Left renal cortex interstitium (tissue), 4 donors: ENCODE measurements at places on chromosomes 11 and 22.

GRCh38 chr11:130381317-130381716 is 47.1 kb downstream of the ADAMTS8 start:
- no peak for DNase-seq

DNA sequence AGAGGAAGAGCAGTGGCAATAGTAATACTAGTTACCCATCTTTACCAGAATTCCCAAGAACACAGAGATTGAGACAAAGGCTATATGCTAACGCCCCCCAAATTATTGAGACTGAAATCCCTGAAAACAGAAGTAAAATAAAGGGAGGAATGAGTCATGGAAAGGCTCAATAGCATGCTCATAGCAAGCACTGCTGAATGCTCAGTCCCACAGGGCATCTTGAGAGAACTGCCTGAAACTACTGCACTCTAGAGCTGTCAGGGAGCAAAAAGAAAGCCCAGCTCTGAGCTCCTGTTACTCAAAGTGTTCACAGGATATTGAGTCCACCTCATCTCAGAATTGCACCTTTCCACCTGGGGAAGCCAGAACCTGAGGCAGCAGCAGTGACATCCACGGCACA is 44.1 kb upstream of the FIBIN start:
- no peak for DNase-seq

GRCh38 chr22:19540394-19540793 is 16.2 kb upstream of the CLDN5 start:
- DNase-seq = no peak

DNA sequence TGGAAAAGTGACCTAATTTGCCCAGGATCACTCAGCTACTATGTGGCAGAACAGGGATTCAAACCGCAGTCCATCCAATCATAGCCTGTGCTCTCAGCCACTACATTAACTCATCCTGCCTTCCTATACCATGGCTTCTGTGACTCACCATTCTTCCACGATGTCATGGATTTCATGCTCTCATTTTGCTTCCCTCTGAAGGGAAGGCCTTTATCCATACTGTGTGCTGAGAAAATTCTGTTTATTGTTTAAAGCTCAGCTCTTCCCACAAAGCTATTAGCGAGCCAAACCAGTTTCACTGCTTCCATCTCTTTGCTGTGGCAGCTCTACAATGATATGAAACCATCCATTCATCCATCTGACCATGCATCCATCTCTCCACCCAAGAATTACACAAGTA is 289.9 kb downstream of the TENM4 start:
- no peak for DNase-seq
